ENCODE measurements at places on chromosomes 2 and 18.

DNA sequence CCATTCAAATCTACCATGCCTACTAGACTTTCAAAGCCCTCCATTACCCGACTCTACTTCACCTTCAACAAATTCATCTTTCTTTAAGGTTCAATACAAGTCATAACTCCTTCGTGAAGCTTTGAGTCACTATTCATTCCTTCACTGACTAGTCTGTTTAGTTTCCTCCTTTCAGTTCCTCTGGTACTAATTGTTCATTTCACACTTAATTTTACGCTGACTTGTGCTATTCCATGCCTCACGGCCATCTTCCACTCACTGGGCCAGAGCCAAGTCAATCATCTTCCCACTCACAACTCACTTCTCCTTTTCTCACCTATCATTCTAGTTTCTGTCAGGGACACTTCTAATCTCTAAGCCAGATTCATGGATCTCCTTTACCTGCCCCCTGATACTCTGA is 136.2 kb downstream of the MTX2 start:
- DNase-seq, result peak; percentile 6

- no peak for DNase-seq
Observed at GRCh38 chr2:238187618-238188548, 15.6 kb downstream of the ILKAP start.

- no peak for DNase-seq
Observed at GRCh38 chr2:133393895-133394294, 174.4 kb downstream of the NCKAP5 start.

GRCh38 chr2:184004948-184005672 is 593.2 kb upstream of the ZNF804A start:
- DNase-seq, result no peak

- no peak for DNase-seq
Observed at GRCh38 chr18:34632321-34632720, 77.8 kb upstream of the DTNA start.

GRCh38 chr2:151363709-151364108 is 6.3 kb downstream of the TNFAIP6 start:
- DNase-seq, result peak; percentile 97

GRCh38 chr2:96867756-96868554 is 1.9 kb downstream of the SEMA4C start:
- DNase-seq, result no peak
